Left forelimb (tissue), 1 donor: ENCODE measurements at places on chromosomes 2 and 18.
A peak's percentile ranks its signal among the peaks of the same experiment; 100 is the strongest.

DNA sequence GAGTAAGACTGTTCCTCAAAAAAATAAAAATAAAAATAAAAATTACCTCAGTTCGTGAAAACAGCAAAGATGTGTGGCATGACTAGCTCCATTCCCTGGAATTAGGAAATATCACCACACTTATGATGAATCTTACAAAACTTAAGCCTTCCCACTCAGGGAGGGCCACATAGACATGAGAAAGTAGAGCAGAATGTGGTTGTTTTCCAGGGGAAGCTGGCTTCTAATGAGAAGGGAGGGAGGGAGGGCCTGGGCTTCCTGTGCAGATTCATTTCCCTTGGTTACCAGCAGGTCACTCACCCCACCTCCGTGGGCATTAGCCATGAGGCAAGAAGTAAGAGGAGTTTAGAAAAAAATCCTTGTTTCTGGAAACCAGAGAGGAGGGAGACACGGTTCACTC is 95.9 kb upstream of the RMDN2 start:
- no peak for DNase-seq

DNA sequence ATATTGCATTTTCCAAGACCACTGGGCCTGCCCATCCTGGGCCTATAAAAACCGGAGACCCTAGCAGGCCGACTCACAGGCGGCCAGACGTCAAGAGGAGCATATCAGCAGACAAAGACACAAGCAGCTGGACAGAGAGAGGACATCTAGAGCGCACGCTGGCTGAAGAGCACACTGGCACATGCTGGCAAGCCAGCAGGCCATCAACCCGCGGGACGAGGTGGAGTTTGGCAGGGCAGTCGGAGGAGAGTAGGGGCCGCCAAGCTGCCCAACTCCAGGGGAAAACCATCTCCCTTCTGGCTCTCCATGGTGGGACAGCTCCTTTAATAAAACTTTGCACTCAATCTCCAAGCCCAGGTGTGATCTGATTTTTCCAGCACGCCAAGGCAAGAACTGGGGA is 36.6 kb upstream of the RAB27B start:
- DNase-seq, result no peak

GRCh38 chr2:149029307-149029965 is 9.1 kb upstream of the LYPD6B start:
- no peak for DNase-seq

DNA sequence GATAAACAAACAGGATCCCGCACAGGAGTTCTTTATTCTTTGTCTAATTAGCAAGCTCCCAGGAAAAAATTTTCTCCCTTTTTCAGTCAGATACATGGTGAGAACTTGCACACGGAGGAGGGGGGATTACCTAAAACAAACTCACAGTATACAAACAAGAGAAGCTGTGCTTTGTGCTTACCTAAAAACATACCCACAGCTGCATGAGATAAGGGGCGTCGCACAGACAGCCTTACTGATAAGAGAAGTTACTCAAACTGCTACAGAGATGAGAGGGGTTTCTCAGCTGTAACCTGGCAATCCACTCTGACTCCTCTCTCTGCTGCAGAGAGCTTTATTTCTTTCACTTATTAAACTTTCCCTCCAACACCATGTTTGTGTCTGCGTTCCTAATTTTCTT is 32.9 kb upstream of the ST3GAL5 start:
- no peak for DNase-seq

DNA sequence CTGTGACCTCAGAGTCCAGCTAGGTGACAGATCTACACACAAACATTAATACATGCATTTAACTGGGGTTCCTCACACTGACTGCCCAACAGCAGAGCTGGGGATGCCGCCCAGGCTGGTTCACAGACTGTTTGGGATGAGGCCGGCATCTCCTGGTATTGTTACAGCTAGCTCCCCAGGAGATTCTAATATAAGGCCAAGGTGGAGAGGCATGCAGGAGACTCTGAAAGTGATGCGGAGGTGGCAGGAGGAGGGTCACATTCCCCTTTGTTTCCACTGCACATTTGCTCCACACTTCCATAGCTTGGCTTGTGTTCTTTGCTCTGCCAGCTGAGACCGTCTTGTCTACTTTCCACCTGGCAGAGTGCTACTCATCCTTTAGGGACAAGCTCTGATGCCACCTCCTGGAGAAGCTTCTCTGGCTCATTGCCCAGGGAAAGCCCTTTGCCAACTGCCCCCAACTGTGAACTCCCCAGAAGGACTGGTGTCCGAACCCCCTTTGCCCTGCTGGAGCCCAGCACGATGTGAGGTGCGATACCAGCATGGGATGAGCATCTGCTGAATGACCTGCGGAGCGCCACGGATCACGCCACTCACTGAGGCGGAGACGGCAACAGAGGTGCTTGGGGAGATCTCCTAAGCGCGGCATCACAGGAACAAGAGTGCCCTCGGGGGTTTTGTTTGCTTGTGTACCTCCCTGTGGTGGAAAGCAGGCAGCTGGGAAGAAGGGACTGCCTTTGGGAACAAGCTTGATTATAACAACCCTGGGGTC is 88.8 kb downstream of the UXS1 start:
- no peak for DNase-seq

GRCh38 chr2:96552315-96553175 is 16.0 kb downstream of the ARID5A start:
- peak; percentile 56 for DNase-seq

DNA sequence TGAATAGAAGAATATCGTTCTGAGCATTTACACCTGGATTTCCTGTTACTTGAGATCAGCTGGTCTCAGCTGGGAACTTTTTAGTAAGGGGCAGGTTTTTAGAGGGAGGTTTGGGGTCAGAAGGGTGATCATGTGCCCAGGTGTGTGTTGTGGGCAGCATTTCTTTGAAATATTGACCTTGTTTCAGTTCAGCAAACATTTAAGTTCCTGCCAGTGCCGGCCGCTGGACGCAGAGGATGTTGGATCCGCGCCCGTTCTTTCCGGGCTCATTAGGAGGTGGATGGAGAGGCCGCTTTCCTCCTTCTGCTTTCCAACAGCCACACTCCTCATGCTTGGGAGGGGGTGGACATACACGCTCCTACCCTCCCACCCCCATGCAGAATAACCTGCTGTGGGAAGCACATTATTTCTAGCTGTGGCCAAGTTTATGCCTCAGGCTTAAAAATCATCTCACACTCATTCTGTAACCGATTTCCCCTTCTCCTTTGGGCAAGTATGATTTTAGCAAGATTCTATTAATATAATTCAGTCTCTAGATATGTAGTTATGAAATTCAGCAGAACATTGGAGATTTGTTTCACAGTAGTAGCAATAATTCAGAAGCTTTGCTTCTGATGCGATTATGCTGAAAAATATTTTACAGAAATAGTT is 131.4 kb downstream of the ZNF236 start:
- no peak for DNase-seq

DNA sequence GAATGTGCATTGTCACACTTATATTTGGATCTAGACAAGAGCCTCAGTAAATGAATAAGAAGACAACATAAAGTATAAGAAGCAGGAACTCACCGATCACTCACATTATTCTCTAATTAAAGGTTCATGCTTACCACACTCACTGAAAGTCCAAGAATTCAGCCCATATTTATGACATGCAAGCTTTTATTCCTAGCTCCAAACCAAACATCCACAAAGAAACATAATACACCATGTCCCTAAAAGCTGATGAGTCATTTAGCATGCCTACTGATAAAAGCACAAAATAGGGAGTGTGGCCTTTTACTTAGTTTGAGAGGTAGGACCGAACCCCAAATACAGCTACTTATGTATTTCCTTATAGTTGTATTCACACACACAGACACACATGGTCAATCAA is 1094.6 kb upstream of the CDH2 start:
- no peak for DNase-seq

- DNase-seq, result peak; percentile 77
Observed at GRCh38 chr2:165573534-165574461, 104.3 kb downstream of the CSRNP3 start.

DNA sequence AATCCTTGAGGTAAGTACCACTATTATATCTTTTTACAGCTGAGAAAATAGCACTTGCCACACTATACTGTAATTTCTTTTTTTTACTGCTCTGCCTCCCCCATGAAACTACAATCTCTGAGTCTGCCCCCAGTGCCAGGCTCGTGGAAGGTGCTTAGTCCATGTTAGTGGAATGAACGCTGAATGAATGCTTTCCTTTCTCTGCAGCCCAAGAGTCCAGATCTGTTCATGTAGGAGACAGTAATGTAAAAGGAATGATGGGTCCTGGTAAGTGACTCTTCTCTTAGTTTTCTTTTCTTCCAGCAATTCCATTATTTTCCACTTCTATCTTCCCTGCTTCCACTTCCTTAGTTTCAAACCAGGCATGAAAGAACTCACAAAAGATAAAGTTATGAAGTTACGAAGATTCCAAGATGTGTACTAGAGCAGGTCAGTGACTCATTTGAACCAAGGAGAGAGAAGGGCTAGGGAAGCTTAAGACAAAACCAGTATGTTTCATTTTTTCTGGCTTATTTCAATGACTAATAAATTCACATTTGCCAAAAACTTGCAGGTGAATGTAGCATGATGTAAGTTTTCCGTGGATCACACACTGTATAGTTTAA is 46.0 kb downstream of the ARHGEF33 start:
- DNase-seq, result no peak

DNA sequence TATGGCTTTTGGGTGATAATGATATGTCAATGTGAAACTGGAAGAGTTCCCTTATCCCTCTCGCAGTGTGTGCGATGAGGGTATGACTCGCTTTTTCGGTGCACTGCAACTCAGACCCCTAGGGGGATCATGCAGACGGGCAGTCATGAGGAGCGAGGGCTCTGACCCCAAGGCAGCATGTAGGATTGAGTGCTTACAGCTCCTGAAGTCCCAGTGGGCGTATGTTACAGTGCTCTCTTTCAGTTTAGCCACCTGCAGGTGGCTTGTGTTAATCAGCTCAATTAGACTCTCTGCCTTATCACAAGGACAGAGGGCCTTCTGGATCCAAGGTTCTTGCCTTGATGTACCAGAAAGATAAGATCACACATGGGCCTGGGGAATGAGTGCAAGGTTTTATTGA is 1269.9 kb upstream of the GYPC start:
- DNase-seq, result no peak

GRCh38 chr2:117613101-117613500 is 201.4 kb upstream of the DDX18 start:
- DNase-seq, result no peak

DNA sequence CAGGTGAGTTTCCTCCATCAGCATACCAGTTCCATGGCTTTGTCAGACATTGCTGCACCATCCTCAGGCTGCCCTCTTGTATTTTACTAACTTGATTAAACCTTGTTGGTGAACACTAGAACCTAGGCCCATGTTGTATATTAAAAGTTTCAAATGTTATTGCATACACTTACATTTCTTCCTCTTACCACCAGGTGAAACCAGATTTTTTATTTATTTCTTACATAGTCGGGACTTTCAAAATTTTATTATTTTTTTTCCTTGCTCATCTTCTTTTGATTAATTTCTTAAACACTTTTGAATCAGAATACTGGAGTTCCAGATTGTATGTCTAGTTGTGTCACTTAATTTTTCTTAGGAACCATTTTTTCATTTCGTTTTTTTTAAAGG is 5.9 kb downstream of the CERS6 start:
- no peak for DNase-seq

GRCh38 chr18:67381608-67382150 is 134.8 kb downstream of the DSEL start:
- no peak for DNase-seq

- no peak for DNase-seq
Observed at GRCh38 chr2:72864500-72864899, 22.7 kb upstream of the SPR start.

DNA sequence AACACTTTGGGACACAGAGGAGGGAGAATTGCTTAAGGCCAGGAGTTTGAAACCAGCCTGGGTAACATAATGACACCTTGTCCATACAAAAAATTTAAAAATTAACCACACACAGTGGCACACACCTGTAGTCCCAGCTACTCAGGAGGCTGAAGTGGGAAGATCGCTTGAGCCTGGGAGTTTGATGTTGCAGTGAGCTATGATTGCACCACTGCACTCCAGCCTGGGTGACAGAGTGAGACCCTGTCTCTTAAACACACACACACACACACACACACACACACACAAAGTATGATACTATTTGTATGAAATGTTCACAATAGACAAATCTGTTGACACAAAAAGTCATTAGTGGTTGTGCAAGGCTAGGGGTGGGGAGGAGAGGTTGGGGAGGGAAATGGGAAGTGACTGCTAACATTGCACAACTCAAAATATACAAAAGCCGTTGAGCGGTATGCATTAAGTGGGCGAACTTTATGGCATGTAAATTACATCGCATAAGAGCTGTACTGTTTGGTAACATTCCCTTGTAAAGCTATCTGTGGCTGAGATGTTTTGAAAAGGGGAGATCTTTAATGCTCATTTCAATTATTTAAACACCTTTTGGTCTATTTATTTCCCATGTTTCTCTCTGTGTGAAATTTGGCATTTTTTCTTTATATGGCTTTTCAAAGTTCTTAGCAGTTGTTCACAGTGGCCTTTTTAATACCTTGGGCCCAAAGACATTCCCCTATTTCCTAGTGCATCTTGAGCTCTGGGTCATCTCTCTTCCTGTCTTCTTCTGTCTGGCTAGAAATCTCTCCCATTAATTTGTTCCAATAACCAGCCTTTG is 58.9 kb upstream of the ZNF516 start:
- peak; percentile 26 for DNase-seq

GRCh38 chr18:604771-605170 is 8.0 kb downstream of the CLUL1 start:
- no peak for DNase-seq

GRCh38 chr2:38733300-38733971 is 17.7 kb downstream of the SRSF7 start:
- peak; percentile 36 for DNase-seq

DNA sequence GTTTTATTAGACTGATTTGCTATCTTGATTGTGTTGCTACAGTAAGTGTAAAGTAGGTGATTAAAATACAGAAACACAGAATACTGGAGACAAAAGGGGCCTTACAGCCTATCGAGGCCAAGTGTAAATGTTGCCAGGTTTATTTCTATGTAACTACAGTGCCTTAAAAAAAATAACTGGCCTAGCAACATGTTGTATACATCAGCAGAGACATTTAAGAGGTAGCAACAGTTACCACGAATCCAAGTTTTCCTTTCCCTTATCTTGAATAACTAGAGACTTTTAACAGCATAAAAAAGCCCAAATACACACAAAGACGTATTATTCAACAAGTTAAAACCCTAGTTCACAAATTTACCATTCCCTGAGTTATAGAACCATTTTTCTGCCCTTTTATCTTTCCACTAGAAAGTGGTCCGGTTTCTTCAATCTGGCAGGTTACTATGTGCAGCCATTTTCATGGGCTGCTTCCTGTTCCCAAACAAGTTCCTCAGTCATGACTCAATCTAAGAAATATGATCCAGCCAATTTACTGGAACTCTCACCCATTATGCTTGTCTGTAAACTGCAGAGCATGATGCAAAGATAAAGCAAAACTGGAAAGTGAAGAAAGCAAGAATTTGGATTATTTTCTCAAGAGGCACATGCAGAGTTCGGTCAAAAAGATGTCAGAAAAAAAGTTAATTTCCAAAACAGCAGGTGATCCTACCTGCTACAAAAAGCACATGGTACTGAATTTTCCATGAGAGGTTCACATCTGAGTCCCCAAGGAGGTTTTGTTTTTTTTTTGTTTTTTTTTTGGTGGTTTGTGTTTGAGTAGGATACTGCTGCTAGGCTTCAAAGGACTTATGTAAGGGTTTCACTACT is 22.2 kb downstream of the NFE2L2 start:
- no peak for DNase-seq

- no peak for DNase-seq
Observed at GRCh38 chr2:108805032-108805431, 18.5 kb downstream of the CCDC138 start.

GRCh38 chr2:10559101-10559500 is 111.0 kb upstream of the ODC1 start:
- no peak for DNase-seq

GRCh38 chr2:50650403-50650810 is 381.5 kb downstream of the NRXN1 start:
- DNase-seq, result no peak
